ENCODE measurements at places on chromosomes 5 and 9.

- no peak for DNase-seq
Measured at GRCh38 chr5:141388661-141389060, 1.2 kb downstream of the PCDHGB4 start.

- DNase-seq: peak; percentile 22
Measured at GRCh38 chr5:172775326-172776234, 4.6 kb upstream of the DUSP1 start.

DNA sequence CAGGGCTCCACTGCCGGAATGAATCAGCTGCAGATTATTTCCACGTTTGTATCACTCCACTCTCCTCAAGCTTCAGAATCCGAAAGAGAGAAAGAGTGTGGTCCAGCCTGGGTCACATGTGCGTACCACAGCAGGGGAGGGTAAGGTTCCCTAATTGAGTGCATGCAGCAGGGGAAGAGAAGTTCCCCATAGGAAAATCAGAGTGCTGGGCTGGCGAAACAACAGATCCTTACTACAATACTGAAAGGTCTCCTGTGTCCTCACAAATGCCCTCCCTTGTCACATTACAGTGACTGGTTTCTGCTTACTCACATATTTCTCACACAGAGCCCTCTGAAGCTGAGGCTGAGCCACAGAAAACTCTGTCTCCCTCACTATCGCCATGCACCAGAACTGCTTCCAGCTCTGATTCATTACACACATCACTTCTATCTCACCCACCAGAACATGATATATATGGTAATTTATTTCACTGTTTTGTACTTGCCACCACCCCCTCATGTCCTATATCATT lies 532.2 kb upstream of the TUSC1 start:
- no peak for DNase-seq

- DNase-seq: no peak
Measured at GRCh38 chr5:93585767-93586385, 2.9 kb downstream of the NR2F1 start.

- no peak for DNase-seq
Measured at GRCh38 chr5:42230839-42231238, 192.4 kb upstream of the GHR start.

DNA sequence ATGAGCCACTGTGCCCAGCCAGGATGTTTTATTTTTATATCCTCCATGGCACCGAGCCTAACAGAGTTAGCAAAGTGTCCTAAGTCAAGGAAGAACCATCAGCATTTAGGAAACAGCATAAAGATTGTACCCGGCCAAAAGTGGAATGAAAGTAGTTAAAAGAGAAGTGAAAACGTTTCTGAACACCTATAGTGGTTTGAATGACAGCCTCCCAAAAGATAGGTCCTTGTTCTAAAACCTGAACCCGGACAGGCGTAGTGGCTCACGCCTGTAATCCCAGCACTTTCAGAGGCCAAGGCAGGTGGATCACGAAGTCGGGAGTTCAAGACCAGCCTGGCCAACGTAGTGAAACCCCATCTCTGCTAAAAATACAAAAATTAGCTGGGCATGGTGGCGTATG lies 37.4 kb downstream of the ZFAND5 start:
- DNase-seq: no peak

GRCh38 chr5:75694781-75695180 lies 22.5 kb downstream of the POC5 start:
- no peak for DNase-seq

DNA sequence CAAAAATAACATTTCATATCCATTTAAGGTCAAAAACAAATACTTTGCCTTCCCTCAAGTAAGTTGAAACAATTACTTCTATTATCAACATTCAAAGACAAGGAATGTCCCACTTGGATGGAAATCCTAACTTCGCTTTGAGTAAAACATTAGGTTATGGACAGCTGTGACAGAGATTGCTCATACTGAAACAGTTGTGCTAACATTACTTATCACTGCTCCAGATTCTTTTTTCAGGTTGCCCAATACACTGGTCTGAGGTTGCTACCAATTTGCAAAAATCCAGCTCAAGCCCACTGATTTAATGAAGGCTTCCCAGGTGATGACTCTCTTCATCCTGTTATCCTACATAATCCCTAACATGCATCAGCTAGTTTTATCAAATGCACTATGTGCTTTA lies 98.3 kb downstream of the UBAP2 start:
- no peak for DNase-seq

- DNase-seq: no peak
Measured at GRCh38 chr5:37915097-37915736, 75.4 kb upstream of the GDNF start.

GRCh38 chr9:93288891-93289883 lies 105.2 kb downstream of the WNK2 start:
- no peak for DNase-seq

DNA sequence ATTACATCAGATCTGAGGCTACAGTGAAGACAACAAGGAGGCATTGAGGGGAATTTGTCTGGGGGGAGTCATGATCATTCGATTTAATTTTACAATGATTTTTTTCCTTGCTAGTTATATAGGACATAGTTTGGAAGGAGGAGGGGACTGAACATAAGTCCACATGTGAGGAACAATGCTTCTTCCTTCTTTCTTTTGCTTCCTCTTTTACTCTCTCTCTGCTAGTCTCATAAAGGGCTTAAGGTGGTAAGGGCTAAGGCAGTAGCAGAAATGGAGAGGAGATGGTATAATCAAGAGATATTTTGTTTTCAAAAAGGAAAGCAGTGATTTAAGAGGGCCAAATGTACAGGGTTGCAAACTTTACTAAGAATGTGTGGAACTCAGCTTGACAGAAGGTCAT lies 64.3 kb downstream of the GRIN3A start:
- DNase-seq: no peak

DNA sequence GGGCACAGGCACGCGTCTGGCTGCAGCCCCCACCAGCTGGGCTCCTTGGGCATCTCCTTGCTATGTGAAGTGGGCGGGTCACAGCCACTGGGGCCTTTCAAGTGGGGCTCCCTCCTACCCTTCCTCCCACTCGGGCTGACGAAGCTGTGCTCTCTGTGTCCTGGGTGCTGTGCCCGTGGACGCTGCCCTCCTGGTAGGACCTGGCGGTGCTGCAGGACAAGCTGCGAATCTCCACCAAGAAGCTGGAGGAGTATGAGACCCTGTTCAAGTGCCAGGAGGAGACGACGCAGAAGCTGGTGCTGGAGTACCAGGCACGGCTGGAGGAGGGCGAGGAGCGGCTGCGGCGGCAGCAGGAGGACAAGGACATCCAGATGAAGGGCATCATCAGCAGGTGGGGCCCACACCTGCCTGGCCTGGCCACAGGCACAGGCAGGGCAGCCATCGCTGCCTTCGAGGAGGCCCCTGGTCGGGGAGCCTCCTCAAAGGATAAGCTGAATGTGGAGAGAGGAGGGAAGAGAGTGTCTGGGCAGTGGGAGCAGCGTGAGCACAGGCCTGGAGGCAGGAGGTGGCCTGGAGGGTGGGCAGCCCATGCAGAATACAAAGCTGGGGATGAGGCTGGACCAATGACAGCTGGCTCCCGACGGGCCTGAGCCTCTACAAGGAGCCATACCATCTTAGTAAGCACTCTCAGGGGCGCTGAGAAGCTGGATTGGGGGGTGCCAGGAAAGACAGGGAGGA lies 124.7 kb downstream of the DAB2IP start:
- DNase-seq: no peak

GRCh38 chr5:110001648-110002047 lies 311.9 kb downstream of the MAN2A1 start:
- no peak for DNase-seq

All from ACHN (cell line).